ENCODE measurements at places on chromosomes 4 and X. TPM values are rescaled to one million over a fixed set of nuclear protein-coding genes. Genes with fewer than 3 reads are reported as not detected.

The RENBP gene
- 6.5 TPM for total RNA-seq

The GPRASP1 gene
- 3.5 TPM for total RNA-seq

The IL15 gene
- total RNA-seq: 3.3 TPM

The YTHDC1 gene
- 40.2 TPM for total RNA-seq

The TRMT44 gene
- 19.7 TPM for total RNA-seq

The NAAA gene
- 25.6 TPM for total RNA-seq

DNA sequence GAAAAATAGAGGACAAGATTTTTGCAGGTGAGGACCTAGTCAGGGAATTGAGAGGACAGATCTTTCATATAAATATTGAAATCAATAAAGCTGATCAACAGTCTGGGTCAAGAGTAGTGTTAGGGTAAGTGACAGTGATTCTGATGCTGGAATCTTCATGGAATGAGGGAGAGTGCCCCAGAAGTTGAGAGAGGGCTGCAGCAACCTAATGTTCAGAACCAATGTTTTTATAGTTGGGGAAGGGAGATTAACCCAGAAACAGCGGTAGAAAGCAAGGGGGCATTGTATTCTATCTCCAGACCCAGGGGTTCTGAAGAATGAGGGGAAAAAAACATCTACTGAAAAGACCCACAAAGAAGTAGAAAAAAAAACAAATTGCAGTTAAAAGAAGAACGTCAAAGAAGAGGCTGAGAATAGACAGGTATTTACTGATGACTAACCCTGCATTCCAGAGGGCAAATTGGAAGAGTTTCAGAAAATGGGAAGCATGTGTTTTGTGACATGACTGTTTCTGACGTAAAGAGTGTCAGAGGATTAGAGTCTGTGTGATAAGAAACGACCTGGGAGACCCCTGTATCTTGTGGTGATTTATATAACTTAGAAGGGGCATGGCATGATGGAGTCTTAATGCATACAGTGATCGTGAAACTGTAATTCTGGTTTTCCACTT, 819.6 kb upstream of the EPHA5 start:
- H3K4me1 ChIP-seq: no peaks in the 10 kb centered on the region
- DNase-seq: peak; percentile 0
- H3K27me3 ChIP-seq: no peaks in the 10 kb centered on the region
- H3K27ac ChIP-seq: peak overlapping the region; percentile 59
- no peaks in the 10 kb centered on the region for H3K36me3 ChIP-seq

- H3K4me3 ChIP-seq: no peak overlapping the region
- H3K4me1 ChIP-seq: no peaks in the 10 kb centered on the region
- no peaks in the 10 kb centered on the region for H3K27me3 ChIP-seq
- DNase-seq: peak; percentile 80
- peaks cover 58% of the 10 kb centered on the region for H3K36me3 ChIP-seq
- peak overlapping the region; percentile 23 for H3K27ac ChIP-seq
These were observed 16.0 kb upstream of the UVSSA start for GRCh38 chr4:1330761-1331590.

- no peak for DNase-seq
- H3K4me3 ChIP-seq: no peak overlapping the region
- H3K27ac ChIP-seq: no peak overlapping the region
- peaks cover 22% of the 10 kb centered on the region for H3K27me3 ChIP-seq
- H3K4me1 ChIP-seq: no peaks in the 10 kb centered on the region
These were observed 38.8 kb downstream of the BTC start for GRCh38 chr4:74755486-74755885.

- no peak overlapping the region for H3K4me3 ChIP-seq
- H3K4me1 ChIP-seq: peaks cover 3% of the 10 kb centered on the region
- H3K36me3 ChIP-seq: no peaks in the 10 kb centered on the region
- no peaks in the 10 kb centered on the region for H3K27me3 ChIP-seq
These were observed 65.7 kb downstream of the MXRA5 start for GRCh38 chrX:3280706-3281105.

GRCh38 chr4:153403726-153404125, 59.2 kb downstream of the MND1 start:
- H3K27ac ChIP-seq: no peak overlapping the region
- no peaks in the 10 kb centered on the region for H3K27me3 ChIP-seq
- DNase-seq: no peak
- no peaks in the 10 kb centered on the region for H3K36me3 ChIP-seq
- H3K4me3 ChIP-seq: no peak overlapping the region

DNA sequence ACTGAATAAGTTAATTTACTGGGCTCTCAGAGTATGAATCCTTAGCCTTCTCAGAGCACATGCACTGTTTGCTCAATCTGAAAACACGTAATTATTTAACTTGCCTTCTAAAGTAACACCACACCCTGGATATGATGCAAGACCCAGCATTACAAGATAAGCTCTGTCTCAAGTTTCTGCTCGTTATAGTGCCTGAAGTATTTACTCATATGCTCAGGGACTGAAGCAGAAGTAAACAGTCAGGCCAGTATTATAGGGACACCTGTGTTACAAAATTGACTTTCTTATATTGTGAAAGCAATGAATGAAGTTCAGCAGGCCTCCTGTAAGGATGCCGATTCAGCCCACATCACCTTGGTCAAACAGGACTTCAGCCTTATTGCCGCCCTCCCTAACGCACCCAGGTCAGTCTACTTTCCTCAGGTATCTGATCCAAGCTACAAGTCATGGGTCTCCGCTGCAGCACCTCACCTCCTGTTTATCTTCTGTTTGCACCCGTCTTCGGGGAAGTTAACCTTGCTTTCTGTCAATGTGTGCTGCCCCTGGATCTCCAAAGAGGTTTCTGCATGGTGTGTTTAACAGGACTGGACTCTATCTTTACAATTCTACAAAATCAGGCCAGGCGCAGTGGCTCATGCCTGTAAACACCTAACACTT, 42.8 kb upstream of the KLF3 start:
- H3K4me1 ChIP-seq: no peaks in the 10 kb centered on the region
- no peaks in the 10 kb centered on the region for H3K36me3 ChIP-seq
- H3K4me3 ChIP-seq: no peak overlapping the region
- no peak overlapping the region for H3K27ac ChIP-seq
- peaks cover 6% of the 10 kb centered on the region for H3K27me3 ChIP-seq

DNA sequence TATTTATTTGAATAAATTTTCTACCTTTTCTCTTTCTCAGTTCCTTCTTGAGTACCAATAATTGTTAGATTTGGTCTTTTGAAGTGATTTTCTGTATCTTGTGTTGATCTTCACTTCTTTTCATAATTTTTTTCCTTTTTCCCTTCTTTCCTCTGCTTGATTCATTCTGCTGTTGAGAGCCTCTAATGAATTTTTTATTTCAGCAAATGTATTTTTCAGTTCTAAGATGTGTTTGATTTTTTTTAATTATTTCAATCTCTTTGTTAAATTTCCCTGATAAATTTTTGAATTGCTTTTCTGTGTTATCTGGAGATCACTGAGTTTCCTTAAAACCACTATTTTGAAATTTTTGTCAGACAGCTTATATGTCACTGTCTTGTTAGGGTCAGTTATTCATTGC, 155.4 kb upstream of the IL15 start:
- H3K27ac ChIP-seq: no peak overlapping the region
- H3K27me3 ChIP-seq: no peaks in the 10 kb centered on the region
- no peaks in the 10 kb centered on the region for H3K36me3 ChIP-seq
- no peak overlapping the region for H3K4me3 ChIP-seq
- H3K4me1 ChIP-seq: no peaks in the 10 kb centered on the region

- no peaks in the 10 kb centered on the region for H3K27me3 ChIP-seq
- no peaks in the 10 kb centered on the region for H3K36me3 ChIP-seq
- no peak overlapping the region for H3K27ac ChIP-seq
These were observed 353.0 kb downstream of the ADAM29 start for GRCh38 chr4:175271010-175271630.

DNA sequence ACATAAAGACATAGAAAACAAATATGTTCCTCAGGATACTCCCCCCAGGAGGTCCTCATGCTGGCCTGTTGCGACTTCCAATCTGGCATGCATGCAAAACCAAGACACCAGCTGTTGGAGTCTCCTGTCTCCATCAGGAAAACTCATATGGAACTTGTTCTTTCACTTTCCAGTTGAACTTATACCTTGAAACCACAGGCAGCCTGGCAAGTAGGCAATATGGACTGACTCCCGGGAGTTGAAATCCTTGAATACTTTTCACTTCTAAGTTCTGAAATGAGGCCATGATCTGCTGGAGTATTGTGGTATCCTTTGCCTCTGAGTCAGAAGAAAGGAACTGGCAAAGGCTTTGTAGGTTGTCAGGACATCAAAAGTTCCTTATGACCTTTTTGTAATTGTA, 444.2 kb downstream of the IDS start:
- DNase-seq: no peak
- no peak overlapping the region for H3K4me3 ChIP-seq
- H3K27me3 ChIP-seq: no peaks in the 10 kb centered on the region
- H3K27ac ChIP-seq: no peak overlapping the region
- H3K36me3 ChIP-seq: no peaks in the 10 kb centered on the region

DNA sequence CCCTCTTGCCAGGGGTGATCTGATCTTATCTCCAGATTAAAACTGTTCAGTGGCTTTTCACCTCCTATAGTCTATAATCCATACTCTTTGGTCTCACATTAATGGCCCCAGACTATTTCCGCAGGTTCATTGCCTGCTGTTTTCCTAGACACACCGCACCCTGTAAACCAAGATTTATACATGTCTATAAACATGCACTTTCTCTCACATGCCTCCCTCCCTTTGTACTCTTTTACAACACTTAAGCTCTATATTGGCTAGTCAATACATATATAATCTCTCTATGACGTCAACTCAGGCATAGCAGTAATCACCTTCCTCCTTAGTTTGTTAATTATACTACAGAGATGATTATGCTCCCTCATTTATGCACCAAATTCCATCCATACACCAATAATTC, 170.9 kb upstream of the NAP1L5 start:
- no peaks in the 10 kb centered on the region for H3K27me3 ChIP-seq
- DNase-seq: no peak
- H3K4me1 ChIP-seq: peaks cover 14% of the 10 kb centered on the region
- H3K4me3 ChIP-seq: no peak overlapping the region

- H3K36me3 ChIP-seq: no peaks in the 10 kb centered on the region
- no peaks in the 10 kb centered on the region for H3K27me3 ChIP-seq
- no peaks in the 10 kb centered on the region for H3K4me1 ChIP-seq
- no peak overlapping the region for H3K27ac ChIP-seq
These were observed 27.8 kb upstream of the SLC2A9 start for GRCh38 chr4:10048941-10049697.

DNA sequence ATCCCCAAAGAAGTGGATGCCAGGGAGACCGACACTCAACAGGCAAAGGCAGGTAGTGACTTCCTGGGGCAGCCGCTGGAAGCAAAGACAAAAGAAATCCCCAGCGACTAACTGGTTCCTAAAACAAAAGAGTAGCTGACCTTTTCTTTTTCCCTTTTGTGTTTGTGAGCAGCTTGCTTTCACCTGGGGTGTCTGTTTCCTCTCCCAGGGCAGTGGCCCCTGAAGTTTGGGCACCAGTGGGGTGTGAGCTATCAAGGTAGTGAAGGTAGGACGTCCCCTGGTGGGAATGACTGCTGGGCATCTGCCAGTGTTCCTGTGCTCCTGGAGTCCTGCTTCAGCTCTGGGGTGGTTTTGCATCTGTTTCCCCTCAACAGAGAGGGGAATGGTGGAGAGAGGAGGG, 41.6 kb upstream of the STIM2 start:
- no peak overlapping the region for H3K4me3 ChIP-seq
- no peaks in the 10 kb centered on the region for H3K4me1 ChIP-seq
- H3K27ac ChIP-seq: no peak overlapping the region
- H3K27me3 ChIP-seq: no peaks in the 10 kb centered on the region

DNA sequence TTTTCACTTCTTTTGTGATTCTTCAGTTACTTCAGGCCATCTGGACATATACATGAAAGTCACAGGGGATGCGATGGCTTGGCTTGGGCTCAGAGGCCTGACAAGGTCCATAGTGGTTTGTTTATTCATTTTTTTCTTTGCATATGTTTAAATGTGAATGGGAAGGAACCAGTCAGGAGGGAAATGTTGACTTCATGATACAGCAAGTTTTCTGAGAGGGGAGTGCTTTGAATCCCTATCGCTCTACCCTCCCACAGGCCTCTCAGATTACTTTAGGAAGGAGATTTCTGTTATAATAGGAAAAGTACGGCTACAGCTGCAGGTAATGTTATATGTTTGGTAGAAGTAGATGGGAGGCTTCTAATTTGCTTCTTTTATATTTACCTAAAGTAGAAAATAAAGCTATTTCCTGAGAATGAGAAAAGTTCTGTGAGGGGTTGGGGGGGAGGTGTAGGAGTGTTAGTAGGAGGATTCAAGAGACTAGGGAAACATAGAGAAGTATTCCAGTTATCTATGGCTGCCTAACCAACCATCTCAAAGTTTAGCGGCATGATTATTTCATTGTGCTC, 322.9 kb downstream of the RAPGEF2 start:
- DNase-seq: no peak
- no peaks in the 10 kb centered on the region for H3K4me1 ChIP-seq
- no peaks in the 10 kb centered on the region for H3K36me3 ChIP-seq
- no peaks in the 10 kb centered on the region for H3K27me3 ChIP-seq
- H3K27ac ChIP-seq: no peak overlapping the region
- no peak overlapping the region for H3K4me3 ChIP-seq

GRCh38 chrX:107293056-107293455, 86.6 kb downstream of the DNAAF6 start:
- H3K27ac ChIP-seq: no peak overlapping the region
- H3K4me3 ChIP-seq: no peak overlapping the region
- peaks cover 22% of the 10 kb centered on the region for H3K27me3 ChIP-seq
- no peaks in the 10 kb centered on the region for H3K4me1 ChIP-seq
- no peaks in the 10 kb centered on the region for H3K36me3 ChIP-seq

- no peaks in the 10 kb centered on the region for H3K27me3 ChIP-seq
- DNase-seq: no peak
- no peak overlapping the region for H3K27ac ChIP-seq
- peaks cover 26% of the 10 kb centered on the region for H3K36me3 ChIP-seq
These were observed 29.0 kb downstream of the ACOX3 start for GRCh38 chr4:8411351-8412180.

DNA sequence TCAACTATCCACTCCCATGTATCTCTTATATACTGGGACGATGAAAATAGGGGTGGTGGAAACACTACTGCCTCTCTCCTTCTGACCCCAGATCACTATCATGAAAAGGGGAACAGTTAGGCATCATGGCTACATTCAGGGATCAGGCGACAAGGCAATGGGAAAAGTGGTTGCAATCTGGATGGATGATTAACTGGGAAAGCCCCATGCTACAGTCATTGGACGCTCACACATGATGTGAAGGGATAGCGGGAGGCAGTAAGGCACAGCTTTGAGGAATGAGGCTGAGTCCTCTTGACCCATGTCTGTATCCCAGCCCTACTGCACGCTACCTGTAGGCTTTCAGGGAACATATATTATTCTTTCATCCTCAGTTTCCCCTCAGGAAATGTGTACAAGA, 10.2 kb downstream of the GASK1B start:
- DNase-seq: no peak
- H3K27me3 ChIP-seq: no peaks in the 10 kb centered on the region
- peak overlapping the region; percentile 79 for H3K27ac ChIP-seq
- H3K4me1 ChIP-seq: peaks cover 28% of the 10 kb centered on the region

DNA sequence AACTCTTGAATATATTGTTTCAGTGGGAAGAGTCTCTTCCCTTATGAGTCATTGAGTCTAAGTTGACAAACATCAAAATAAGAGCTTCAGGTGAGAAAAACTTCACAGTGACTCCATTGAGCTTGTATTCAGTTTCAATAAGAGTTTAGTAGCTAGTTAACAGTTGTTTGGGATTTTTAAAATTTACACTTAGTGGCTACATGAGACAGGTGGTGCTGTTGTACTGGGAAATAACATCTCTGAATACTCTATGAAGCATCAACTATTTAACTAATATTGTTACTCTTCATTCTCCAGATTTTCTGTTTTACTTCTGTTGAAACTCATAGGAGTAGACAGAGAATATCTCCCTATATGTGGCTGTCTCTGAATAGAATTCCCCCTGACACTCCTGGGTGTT, 1609.1 kb downstream of the C4orf33 start:
- H3K27me3 ChIP-seq: no peaks in the 10 kb centered on the region
- H3K27ac ChIP-seq: no peak overlapping the region
- DNase-seq: no peak
- H3K4me3 ChIP-seq: no peak overlapping the region
- no peaks in the 10 kb centered on the region for H3K4me1 ChIP-seq
- no peaks in the 10 kb centered on the region for H3K36me3 ChIP-seq
